ENCODE measurements at places on chromosomes 3 and 15.
A peak's percentile ranks its signal among the peaks of the same experiment; 100 is the strongest.

DNA sequence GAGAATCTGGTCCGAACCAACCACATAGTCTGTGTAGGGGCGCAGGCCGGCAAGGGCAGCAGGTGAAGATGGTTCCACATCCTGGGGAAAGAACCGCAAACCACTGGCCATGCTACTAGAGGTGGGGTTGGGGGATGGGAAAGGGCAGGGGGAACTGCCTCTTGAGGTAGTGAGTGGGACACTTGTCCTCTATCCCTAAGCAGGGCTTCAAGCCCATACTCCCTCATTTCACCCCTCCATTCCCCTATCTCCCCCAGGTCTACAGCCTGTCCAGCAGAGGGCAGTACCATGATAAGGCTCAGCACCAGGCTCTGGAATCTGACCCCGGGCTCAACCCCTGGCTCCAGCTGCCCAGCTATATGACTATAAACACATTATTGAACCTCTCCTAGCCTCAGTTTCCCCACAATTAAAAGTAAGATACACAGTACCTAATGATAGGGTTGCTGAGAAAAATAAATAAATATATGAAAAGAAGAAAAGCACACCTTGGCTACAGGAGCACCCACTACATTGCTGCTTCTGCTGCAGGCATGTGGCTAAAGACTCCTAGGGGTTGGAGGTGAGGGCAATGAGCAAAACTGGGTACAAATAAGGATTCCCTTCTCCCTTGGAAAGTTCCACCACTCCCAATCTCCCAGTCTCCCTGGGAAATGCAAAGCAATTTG, 6.3 kb downstream of the GORASP1 start:
- peak; percentile 8 for DNase-seq

GRCh38 chr3:156674911-156675829, 780 bp downstream of the TIPARP start:
- no peak for DNase-seq

- DNase-seq: no peak
Measured at GRCh38 chr3:186083746-186084145, 25.1 kb downstream of the ETV5 start.

DNA sequence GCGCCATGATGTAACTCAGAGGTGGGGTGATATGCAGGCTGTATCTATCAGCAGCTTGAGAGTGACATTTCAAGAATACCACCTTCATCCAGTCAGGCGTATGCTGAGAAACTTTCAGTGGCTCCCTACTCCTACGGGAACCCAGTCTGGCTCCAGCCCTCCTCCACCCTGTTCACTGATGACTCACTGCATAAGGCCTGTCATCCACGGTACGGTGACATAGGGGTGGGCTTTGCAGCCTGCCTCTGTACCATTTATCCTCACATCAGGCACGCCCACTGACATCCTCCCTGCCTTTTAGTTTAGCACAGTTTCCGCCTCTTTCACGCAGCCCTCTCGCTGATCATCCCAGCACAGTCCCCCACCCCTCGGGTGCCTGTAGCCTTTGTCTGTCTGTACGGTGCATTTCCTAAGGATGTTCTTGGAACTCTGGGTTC, 11.7 kb downstream of the PXYLP1 start:
- no peak for DNase-seq

DNA sequence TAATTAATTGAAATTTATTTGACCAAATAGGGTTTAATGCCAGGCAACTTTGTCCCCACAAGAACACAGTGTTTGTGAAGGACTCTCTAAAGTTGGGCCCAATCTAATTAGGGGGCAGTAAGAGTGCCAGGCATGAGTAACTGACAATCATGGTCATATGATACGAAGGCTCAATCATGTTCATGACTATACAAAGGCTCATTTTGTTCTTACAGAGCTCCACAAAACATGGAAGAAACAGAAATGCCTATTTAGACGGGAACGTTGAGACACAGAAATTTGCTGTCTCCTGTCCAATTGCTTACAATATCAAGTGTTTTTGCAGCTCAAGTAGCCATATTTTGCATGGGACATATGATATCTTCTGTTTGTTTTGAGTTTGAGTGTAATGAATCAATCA, 391.1 kb downstream of the SI start:
- DNase-seq: no peak

GRCh38 chr3:20245781-20246180, 59.8 kb upstream of the SGO1 start:
- DNase-seq: no peak

- no peak for DNase-seq
Measured at GRCh38 chr3:157639756-157640426, 136.7 kb upstream of the VEPH1 start.

- no peak for DNase-seq
Measured at GRCh38 chr3:140552898-140553297, 125.0 kb upstream of the TRIM42 start.

GRCh38 chr3:179299999-179300613, 22.7 kb upstream of the ZNF639 start:
- no peak for DNase-seq

DNA sequence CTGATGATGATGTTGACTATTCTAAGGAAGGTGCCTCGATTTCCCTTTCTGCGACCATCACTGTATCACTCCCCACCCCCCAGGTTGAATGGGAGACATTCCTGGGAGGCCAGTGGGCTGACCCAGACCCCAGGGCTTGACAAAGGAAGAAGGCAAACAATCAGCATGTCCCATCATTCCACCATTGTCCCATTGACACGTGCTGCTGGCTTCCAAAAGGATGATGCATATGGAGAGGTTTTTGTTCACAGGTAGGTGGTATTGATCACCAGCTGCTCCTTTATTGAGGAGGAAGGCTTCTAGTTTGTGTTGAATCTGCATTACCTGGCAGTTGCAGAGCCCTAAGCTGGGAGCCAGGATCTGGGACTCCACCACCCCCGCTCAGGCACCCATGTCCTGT, 30.4 kb downstream of the RASGRF1 start:
- no peak for DNase-seq

DNA sequence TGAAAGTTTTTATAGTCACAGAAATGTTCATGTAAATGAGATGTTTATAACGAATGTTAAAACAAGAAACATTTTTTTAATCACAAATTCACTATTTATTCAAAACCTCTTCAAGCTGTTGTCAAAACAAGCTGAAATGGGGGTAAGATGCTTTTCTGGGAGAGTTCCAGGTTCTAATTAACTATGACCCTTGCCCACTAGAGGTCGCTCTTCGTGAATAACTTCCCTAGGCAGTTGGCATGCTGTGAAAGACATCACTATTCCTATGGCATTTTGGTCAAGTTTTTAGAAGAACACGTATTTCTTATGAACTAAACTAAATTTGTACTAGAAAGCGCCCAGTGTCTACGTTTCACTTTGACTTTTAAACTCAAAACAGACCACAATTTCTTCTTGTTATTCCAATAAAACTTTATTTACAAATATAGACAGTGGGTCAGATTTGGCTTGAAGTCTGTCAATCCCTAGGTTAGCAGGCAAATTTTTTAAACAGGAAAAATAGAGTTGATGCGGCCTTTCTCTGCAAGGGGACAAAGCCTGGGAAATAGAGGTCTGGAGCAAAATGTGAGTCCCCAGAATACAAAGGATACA, 62.8 kb upstream of the CMTM8 start:
- peak; percentile 81 for DNase-seq

GRCh38 chr3:123692041-123692440, 107.2 kb upstream of the HACD2 start:
- DNase-seq: no peak

- no peak for DNase-seq
Measured at GRCh38 chr3:37030588-37030987, 37.3 kb downstream of the MLH1 start.

- DNase-seq: peak; percentile 4
Measured at GRCh38 chr3:60696428-60697125, 554.7 kb downstream of the FHIT start.

DNA sequence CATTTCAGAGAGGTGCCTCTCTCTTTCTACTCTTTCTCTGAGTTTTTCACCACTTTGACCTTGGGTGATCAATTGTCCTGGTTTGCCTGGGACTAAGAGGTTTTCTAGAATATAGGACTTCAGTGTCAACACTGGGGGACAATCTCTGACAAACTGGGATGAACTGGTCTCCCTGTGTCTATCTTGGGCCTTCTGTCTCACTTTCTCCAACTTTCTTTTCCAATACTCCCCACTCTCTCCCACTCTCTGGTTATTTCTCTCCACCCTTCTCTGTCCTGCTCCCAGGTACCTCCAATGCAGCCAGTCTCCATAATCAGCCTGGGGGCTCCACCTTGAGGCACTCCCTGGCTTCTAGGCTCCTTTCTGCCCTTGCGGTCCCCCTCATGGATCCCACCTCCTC, 4.7 kb upstream of the ITGA11 start:
- no peak for DNase-seq

DNA sequence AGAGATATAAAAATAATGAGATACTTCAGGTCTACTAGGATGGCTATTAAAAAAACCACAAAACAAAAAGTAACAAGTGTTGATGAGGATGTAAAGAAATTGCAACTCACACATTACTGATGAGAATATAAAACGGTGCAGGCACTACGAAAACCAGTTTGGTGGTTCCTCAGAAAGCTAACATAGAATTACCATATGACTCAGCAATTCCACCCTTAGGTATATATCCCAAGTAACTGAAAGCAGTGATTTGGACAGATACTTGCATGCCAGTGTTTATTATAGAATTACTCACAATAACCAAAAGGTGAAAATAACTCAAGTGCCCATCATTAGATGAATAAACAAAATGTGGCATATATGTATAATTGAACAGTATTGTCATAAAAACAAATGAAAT, 87.5 kb upstream of the MELTF start:
- DNase-seq: no peak

DNA sequence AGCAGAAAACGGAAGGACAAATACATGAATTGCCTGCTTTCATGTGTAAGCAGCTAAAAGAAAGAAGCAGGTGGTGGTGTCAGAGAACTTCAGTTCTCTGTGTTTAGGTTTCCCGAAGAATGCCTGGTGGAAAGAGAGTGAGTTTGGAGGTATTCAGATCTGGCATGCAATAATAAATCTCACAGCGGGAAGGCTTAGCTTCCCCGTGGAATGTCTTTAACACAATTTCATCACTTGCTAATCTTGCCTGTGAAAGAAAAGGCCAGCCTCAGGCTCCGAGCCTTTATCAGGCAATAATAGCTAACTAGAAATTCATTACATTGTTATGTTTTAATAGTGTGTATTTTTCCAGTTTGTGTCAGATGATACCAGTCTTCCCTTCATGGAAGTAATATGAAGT, 220.3 kb downstream of the PDZRN3 start:
- DNase-seq: no peak

GRCh38 chr3:101020351-101021015, 27.3 kb upstream of the ABI3BP start:
- DNase-seq: no peak

DNA sequence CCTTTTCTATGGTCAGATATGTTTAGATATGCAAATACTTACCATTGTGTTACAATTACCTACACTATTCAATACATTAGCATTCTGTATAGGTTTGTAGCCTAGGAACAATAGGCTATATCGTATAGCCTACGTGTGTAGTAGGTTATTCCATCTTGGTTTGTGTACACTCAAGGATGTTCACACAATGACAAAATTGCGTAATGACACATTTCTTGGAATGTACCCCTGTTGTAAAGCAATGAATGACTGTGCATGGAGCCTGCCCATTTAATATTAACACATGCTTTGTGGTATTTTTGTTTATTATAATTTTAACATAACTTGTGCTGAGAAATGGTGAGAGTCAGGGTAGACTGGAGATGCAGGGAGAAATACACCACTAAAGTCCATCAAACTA, 154.9 kb downstream of the LEKR1 start:
- no peak for DNase-seq

DNA sequence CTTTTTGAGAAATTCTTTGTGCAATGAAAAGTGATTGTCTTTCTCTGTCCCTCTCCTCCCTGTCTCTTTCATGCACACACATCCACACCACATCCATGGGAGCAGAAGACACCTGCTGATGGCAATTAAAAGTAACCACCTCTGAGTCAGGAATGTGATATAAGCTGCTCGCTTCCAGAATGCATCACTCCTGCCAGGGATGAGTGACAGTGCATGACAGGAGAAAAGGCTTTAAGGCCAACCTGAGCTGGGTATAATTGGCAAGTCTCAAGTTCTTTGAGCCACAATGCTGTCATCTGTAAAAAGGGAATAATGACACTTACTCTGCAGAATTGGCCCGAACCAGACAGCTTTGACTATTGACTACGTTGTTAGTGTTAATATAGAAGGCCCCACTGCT, 59.6 kb downstream of the UBP1 start:
- DNase-seq: no peak

DNA sequence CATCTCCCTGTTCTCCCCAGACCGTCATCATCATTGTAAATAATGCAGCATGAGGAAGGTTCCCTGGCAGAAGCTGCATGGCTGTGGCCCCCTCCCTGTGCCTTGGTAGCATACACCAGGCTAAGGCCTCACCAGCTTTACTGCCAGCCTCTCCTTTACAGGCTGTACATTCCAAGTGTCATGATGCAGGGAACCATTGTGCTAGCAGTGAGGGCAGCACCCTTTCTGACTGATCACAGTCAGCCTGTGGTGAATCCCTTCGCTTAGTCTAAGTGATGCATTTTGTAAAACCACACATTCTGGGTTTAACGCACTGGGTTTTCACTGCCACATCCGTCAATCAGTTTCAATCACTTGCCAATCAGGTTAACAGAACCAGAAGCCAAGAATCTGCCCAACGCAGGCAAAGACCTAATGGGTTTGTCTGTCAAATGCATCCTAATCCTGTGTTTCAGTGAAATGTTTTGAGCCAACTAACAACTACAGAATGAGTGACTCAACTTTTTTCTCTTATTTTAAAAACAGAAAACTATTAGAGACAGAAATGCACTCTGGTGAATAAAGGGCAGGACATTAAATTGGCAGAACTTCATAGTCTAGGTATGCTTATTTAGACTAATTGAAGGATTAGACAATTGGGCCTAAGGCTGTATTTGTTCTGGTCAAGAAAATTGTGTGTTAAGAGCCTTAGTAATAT, 225.9 kb upstream of the DPH6 start:
- DNase-seq: no peak

DNA sequence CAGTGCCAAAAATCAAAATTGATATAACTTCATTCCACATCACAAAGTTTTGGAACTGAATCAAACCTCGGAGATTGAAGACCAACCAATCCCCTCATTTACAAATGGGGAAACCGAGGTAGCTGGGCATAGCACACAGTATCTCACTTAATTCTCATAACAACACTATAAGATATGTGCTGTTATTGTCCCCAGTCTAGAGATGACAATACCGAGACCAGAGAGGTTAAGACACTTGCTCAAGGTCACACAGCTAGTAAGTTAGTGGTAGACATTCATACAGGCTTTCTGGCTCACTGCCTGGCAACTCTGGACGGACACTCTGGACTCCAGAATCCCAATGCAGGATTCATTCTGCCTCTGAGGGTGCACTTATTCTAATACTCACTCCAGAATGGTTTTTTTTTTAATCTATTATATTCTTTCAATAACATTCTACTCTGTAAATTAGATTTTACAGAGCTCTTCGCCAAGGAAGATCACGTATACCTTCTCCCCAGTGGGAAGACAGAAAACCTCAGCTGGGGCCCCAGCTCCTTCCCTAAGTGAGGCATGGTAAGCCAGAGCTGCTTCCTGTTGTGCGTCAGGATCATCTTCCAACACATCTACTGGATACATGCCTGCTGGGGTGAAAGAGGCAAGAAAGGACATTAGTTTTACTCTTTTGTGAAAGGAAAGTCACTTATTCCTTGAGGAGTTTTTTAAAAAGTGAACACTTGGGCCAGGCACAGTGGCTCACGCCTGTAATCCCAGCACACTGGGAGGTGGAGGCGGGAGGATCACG, 128.4 kb upstream of the IGF1R start:
- no peak for DNase-seq
